ENCODE measurements at places on chromosomes 3 and 15. TPM values are rescaled to one million over a fixed set of nuclear protein-coding genes. Genes with fewer than 3 reads are reported as not detected.
A peak's percentile ranks its signal among the peaks of the same experiment; 100 is the strongest.

The PRTG gene
- 11.6 TPM for total RNA-seq

GRCh38 chr3:128998561-128998960 is 2.5 kb upstream of the EFCC1 start:
- DNase-seq: no peak
- H3K27ac ChIP-seq: no peak overlapping the region
- no peak overlapping the region for H3K4me3 ChIP-seq
- no peaks in the 10 kb centered on the region for H3K36me3 ChIP-seq
- peaks cover 8% of the 10 kb centered on the region for H3K4me1 ChIP-seq
- peaks cover 24% of the 10 kb centered on the region for H3K27me3 ChIP-seq

DNA sequence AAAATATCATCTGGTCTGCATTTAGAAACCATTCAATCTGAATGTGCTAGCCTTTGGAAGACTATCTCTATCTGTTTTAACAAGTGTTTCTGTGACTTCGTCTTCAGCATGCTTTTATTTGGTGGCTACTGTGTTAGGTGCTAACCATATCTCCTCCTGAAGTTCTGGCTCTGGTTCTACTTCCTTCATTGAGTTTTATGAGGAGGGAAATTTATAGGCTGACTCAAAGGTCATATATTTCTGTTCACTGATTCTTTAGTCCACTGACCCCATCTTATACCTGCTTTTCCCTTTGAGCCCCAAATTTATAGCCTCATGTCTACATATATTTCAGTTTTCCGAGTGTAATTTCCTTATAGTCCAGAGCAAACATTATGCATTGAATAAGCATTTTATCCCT is 295.0 kb upstream of the RASGRP1 start:
- DNase-seq: no peak
- no peaks in the 10 kb centered on the region for H3K27me3 ChIP-seq
- H3K36me3 ChIP-seq: no peaks in the 10 kb centered on the region
- H3K4me1 ChIP-seq: no peaks in the 10 kb centered on the region
- no peak overlapping the region for H3K4me3 ChIP-seq

GRCh38 chr15:60809375-60809774 is 330.4 kb upstream of the ICE2 start:
- no peaks in the 10 kb centered on the region for H3K27me3 ChIP-seq
- H3K4me1 ChIP-seq: no peaks in the 10 kb centered on the region
- no peak overlapping the region for H3K27ac ChIP-seq
- H3K36me3 ChIP-seq: no peaks in the 10 kb centered on the region

The CCR9 gene
- total RNA-seq: not detected

The GALNT15 gene
- 215 TPM for total RNA-seq

DNA sequence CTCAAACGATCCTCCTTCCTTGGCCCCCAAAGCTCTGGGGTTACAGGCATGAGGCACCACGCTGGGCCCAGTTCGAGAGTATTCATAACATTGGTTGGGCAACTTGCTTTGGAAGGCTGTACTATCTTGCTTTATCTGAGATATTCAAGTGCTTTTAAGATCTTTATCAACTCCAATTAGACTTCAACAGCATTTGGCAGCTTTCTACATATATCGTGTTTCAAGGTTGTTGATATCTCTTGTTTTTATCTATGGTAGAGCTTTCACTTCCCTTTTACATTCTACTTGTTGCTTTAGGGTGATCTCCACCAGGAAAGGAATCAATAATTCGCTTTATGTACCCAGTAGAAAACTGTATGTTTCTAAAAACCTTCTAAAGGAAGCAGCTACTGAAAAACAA is 395.3 kb downstream of the IL5RA start:
- no peaks in the 10 kb centered on the region for H3K36me3 ChIP-seq

The GOLGA8M gene
- 5.0 TPM for total RNA-seq

GRCh38 chr3:4852780-4853748 is 126.2 kb upstream of the BHLHE40 start:
- H3K4me3 ChIP-seq: no peak overlapping the region
- no peaks in the 10 kb centered on the region for H3K27me3 ChIP-seq
- DNase-seq: no peak
- no peaks in the 10 kb centered on the region for H3K4me1 ChIP-seq

GRCh38 chr15:68276668-68277067 is 877 bp upstream of the FEM1B start:
- peak overlapping the region; percentile 98 for H3K27ac ChIP-seq
- H3K4me1 ChIP-seq: peaks cover 42% of the 10 kb centered on the region
- no peak for DNase-seq

The SLC12A8 gene
- total RNA-seq: 9.8 TPM

- H3K4me3 ChIP-seq: no peak overlapping the region
- H3K36me3 ChIP-seq: no peaks in the 10 kb centered on the region
- H3K27me3 ChIP-seq: no peaks in the 10 kb centered on the region
- H3K27ac ChIP-seq: no peak overlapping the region
- H3K4me1 ChIP-seq: no peaks in the 10 kb centered on the region
Observed at GRCh38 chr3:173403376-173403775, 5.8 kb downstream of the NLGN1 start.

DNA sequence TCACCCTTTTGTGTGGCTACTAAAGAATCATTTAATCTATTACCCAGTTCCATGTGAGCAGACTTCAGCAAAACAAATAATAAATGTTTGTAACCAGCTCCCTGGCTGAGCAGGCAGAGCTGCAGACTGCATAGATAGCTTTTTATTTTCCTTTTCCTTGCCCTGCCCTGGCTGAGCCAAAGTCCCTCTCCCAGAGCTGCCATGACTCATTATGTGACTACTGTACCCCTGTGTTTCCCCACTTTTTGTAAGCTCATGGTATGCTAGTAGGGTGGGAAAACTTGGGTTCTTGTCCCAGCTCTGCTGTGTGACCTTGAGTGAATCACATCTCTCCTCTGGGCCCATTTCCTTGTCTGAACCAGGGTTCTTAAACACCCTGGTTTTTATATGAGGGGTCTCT is 127.5 kb downstream of the CLSTN2 start:
- H3K27me3 ChIP-seq: no peaks in the 10 kb centered on the region
- no peaks in the 10 kb centered on the region for H3K4me1 ChIP-seq
- no peak overlapping the region for H3K4me3 ChIP-seq
- no peaks in the 10 kb centered on the region for H3K36me3 ChIP-seq
- no peak for DNase-seq
- no peak overlapping the region for H3K27ac ChIP-seq

The GOLGA8S gene
- total RNA-seq: under 0.01 TPM

- no peaks in the 10 kb centered on the region for H3K4me1 ChIP-seq
- no peak overlapping the region for H3K27ac ChIP-seq
- no peak overlapping the region for H3K4me3 ChIP-seq
- no peaks in the 10 kb centered on the region for H3K36me3 ChIP-seq
Observed at GRCh38 chr3:146884296-146884695, 279.1 kb upstream of the PLSCR5 start.

The RASL12 gene
- total RNA-seq: 20.6 TPM

The RETNLB gene
- total RNA-seq: not detected

The LYZL4 gene
- not detected for total RNA-seq

GRCh38 chr15:59528429-59528828 is 83.2 kb upstream of the GCNT3 start:
- H3K27ac ChIP-seq: no peak overlapping the region
- no peak for DNase-seq
- H3K27me3 ChIP-seq: no peaks in the 10 kb centered on the region
- H3K36me3 ChIP-seq: no peaks in the 10 kb centered on the region

DNA sequence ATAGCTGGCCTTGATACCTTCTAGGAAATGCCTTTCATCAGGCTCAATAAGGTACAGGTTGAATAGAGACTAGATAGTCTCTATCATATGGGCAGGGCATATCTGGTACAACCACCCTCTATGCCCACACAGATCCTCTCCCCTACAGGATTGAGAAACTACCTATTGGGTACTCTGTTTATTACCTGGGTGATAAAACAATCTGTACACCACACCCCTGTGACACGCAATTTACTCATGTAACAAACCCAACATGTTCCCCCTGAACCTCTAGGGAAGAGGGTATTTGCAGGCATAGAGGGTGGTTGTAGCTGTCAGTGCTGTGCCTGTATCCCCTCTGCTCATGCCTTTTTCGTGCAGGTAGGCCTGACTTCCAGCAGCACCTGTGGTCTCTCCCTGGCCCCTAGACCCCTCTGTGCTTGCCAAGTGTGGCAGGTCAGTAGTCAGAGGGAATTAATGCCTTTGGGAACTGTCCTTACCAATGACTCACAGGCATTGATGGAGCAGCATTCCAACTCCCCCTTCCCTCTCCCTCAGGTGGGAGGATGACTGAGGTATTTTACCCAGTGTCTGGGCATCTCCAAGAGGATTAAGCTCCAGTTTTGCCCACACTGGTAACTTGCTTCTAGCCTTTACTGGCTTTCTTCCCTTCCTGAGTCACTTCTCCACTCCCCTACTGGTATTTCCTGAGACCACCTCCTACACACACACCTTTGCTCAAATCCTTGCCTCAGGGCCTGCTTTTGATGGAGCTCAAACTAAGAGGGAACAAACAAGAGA is 18.3 kb downstream of the CLSTN2 start:
- no peaks in the 10 kb centered on the region for H3K36me3 ChIP-seq
- no peak overlapping the region for H3K27ac ChIP-seq
- H3K4me3 ChIP-seq: no peak overlapping the region
- H3K27me3 ChIP-seq: no peaks in the 10 kb centered on the region
- no peaks in the 10 kb centered on the region for H3K4me1 ChIP-seq

DNA sequence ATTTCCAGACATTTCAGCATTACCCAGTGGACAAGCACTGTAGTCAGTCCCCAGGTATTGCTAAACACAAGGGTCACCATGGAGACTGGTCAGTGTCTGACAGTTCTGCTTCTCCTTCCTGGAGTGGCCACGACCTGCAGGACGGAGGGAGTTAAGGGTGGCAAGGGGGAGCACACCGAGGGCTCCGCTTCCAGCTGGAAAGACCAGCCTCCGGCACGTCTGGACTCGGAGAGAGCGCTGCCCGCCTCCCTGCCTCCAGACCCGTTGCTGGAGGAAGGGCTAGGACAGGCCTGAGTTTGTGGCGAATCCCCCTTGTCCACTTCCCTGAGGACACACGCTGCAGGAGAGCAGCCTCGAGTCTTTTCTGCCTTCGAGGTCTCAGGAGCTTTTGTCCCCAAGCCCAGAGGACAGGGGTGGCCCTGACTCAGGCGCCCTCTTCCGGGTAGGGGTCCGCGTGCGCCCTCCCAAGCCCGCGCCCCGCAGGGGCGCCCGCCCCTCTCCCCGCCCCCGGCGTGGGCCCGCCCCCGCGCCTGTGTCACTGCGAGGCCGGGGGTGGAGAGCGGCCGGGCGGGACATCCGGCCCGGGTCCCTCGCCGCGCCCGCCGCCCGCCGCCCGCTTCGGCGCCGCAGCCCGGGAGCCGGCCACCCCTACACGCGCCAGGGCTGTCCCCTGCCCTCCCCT is at the start of gene CHST14:
Gene CHST14 (plus strand): TSS at position 562 of the 682 bp plus-strand sequence. CDS start 230 bp downstream, outside the sequence.
- peak within 1 kb of the TSS; percentile 94 for H3K27ac ChIP-seq
- no peaks in the 10 kb centered on the region for H3K4me1 ChIP-seq
- no peaks in the 10 kb centered on the region for H3K36me3 ChIP-seq
- DNase-seq: no peak
- no peaks in the 10 kb centered on the region for H3K27me3 ChIP-seq

DNA sequence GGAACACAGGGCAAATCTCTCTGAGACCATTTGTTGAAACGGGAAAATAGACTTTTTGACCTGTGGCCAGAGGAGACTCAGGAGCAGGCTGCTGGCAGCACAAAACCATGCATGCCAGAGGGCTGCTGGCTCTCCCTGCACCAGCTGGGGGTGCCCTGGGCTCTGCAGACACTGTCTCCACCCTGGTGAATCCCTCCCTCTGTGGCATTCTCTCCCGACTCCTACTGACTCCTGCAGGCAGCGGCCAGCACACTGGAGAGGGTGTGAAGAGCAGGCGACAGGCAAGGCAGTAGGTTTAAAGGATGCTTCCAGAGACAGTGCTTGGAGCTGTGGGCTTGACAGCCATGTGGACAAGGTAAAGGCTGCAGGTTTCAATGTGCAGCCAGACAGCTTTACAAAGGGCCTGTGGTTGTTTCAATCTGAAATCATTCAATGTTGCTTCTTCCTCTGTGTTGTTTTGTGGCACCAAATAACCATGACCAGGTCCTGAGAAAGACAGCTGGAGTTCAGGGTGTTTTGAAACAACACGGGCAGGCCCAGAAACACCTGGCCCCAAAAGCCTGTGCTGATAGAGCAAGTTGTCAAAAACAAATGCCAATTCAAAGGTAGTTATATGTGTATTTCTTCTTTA is 431.0 kb upstream of the ATP10A start:
- no peaks in the 10 kb centered on the region for H3K4me1 ChIP-seq
- no peaks in the 10 kb centered on the region for H3K36me3 ChIP-seq
- H3K27ac ChIP-seq: no peak overlapping the region
- no peak for DNase-seq
- no peak overlapping the region for H3K4me3 ChIP-seq
- H3K27me3 ChIP-seq: no peaks in the 10 kb centered on the region

The CADM2 gene
- 2.3 TPM for total RNA-seq

DNA sequence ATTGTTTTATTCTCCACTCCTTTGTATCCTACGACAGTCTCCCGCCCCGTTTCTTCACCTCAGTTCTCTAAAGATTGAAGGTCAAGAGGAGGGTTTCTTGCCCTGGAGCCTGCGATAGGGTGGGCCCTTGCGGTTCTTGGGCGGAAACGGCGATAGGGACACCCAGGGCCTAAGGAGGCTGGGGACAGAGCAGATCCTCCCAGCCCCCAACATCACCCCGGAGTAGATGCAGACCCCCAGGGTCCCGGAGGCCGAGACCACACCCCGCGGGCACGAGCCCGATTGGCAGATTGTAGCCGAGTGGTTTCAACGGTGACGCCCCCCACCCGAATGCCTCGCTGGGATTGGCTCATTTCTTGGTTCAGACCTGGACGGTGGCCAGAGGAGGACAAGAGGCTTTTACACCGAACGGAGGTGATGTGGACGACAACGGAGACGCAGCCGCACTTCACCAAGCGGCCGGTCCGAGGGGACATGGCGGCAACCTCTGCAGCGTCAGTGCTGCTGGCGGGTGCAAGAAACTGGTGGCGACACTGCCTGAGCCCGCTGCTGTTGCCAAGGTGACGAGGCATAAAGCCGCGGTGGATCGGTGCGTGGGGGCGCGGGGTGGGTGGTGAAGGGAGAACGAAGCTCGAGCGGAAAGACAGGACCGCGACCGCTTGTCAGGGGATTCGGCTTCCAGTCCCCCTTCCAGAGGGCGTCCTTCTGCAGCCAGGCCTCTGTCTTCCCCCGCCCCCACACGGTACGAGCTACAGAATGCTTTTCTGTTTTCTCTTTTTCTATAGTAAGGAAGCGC is 19.0 kb upstream of the MCF2L2 start:
- H3K4me3 ChIP-seq: peak overlapping the region; percentile 88
- H3K27me3 ChIP-seq: no peaks in the 10 kb centered on the region
- H3K27ac ChIP-seq: peak overlapping the region; percentile 76
- no peaks in the 10 kb centered on the region for H3K4me1 ChIP-seq
- DNase-seq: peak; percentile 65

The GOLGA6D gene
- total RNA-seq: 0.16 TPM

The AGBL1 gene
- not detected for total RNA-seq

The LSMEM2 gene
- total RNA-seq: not detected

The PLA2G4B gene
- 11.0 TPM for total RNA-seq

GRCh38 chr15:58510715-58511598 is 79.2 kb downstream of the LIPC start:
- no peaks in the 10 kb centered on the region for H3K36me3 ChIP-seq
- no peaks in the 10 kb centered on the region for H3K27me3 ChIP-seq
- H3K4me1 ChIP-seq: no peaks in the 10 kb centered on the region

Measured in breast epithelium (tissue), 4 donors.